ENCODE measurements at places on chromosomes 4 and X.

DNA sequence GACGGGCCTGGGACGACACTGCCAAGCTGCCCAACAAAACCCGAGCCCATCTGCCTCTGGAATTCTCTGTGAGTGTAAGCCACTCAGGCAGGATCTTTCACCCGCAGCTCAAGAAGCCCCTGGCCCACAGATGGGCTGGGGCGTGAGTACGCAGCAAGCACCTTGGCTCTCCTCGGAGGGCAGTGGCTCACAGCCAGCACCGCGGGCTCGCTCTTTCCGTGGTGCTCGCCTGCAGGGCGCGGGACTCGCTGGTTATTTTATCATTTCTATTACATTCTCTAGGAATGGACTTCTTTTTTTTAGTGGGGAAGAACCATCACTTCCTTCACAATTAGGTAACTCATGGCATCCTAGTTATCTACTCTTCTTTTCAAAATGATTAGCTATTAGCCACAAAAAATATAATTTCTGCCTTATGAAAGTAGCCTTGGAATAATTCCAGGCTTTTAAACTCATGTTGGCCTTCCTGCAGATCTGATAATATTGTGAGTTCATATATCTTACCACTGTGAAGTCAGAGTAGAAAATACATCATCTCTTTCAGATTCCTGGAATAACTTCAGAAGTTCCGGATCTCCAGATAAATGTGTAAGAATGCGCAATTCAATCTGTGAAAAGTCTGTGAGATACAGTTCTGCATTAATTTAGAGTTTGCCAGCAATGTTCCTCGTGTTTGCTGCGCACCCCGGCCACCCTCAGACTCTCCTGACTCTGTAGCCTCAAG, 68.6 kb downstream of the NAT8L start:
- DNase-seq: no peak

GRCh38 chr4:67871867-67872266, 11.9 kb downstream of the TMPRSS11D start:
- peak; percentile 55 for DNase-seq

DNA sequence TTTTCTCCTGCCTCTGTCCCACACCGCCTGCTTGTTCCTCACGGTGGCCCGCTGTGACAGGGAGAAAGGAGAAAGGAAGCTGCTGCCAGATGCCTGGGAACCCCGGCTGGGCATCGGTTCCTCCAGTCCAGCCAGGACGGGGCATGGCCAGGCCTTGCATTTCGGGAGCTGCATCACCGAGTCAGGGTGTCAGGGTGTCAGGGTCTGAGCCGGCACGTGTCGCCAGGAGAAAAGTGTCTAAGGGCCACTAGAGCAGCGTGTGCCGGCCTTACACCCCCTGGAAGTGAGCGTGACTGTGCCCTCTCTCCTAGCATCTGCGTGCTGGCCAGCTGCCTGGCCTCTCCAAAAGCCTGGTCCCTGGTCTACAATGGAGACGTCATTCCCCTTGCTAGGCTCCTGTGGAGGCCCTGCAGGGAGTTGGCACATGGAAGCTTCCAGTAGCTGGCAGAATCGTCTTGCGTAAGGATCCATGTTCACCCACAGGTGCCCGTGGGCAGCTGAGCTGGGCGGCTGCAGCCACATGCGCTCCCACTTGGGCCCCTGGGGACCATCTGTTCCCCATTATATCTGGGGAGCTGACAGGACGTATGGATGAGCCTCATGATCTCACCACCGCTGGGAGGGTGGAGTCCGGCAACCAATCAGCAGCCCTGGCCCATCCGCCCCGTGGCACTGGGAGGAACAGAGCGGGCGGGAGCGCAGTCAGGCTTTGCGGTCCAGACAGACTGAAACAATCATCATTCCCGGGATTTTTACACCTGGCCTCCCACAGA, 39.9 kb upstream of the HMX1 start:
- no peak for DNase-seq

- peak; percentile 35 for DNase-seq
Observed at GRCh38 chrX:65610040-65610439, 57.4 kb upstream of the MSN start.

DNA sequence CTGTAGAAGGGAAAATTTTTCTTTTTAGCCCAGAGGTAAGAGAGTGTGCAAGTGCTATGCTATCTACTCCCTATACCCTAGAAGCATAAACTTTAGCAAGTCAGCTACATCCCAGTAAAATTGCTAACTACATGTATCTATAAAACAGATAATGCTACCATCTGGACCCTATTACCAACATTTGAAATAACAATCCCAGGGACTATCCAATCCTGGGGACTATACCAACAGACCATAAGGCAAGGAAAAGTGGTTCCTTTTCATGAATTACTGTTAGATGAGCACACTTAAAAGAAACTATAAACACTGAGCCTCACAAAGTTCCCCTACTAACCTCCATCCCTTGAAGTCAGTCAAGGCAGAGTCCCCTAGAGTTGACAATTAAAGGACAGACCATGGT, 213.6 kb upstream of the VEGFC start:
- no peak for DNase-seq

DNA sequence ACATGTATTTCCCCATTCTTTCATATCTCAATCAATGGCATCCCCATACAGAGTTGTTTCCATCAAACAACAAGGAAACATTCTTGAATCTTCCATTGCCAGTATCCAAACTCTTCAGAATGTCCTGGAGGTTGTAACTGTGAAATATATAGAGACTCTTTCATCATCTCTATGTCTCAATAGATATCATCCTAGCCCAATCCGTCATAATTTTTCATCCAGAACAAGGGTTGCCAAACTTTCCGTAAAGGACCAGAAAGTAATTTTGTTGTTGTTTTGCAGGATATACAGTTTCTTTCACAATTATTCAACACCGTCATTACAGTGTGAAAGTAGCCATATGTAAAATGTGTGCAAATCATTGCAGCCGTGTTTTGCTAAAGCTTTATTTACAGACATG, 15.2 kb upstream of the CXCL6 start:
- DNase-seq: peak; percentile 61

DNA sequence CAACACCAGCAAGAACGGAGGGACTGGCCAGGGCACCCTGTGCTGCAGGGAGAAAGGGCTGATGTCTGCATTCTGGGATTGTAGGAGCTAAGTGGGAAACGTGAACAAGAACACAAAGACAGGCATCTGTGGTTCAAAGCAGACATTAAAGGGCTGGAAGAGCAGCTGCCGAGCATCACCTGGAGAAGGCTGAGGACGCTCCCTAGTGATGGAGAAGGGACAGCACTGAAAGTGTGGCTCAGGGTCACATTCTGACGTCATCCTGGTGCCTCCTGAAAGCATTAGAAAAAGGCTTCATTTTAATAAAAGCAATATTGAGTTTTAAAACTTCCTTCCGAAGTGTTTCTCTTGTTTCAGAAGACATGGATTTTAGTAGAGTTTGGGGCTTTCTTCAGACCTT, 62.3 kb downstream of the CLDN22 start:
- no peak for DNase-seq

- no peak for DNase-seq
Observed at GRCh38 chrX:78046362-78046761, 57.7 kb upstream of the PGK1 start.

DNA sequence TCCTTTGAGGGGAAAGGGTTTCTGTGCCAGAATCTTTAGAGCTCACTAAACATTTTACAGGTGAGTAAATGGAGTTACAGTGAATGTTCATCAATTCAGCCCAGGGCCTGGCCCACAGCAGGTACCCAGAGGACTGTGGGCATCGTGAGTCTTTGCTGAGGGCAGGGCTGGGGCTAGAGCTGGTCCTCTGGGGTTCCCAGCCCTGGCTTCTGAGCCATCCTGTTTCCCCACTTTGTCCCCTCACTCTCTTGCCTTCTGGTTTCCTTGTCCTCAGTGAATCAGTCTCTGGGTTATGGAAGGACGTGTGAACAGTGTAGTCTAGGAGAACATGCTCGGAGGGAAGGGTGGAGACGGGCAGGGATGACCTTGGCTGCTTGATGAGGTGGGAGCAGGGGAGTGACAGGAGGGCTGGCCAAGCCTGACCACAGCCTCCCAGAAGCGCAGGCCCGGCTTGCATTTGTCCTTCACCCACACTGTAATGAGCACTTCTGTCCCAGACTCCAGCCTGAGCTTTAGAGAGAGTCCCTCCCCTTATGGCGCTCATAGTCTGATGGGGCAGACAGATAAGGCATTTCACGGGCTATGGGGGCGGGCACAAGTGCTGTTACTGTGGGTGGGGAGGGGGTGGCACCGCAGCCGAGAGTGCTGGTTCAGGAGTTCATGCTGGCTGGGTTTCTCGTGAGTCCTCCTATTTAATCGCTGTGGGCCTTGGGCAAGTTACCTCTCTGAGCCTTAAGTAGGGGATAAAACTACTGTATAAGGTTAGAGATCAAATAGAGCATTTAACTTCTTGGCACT, 17.3 kb downstream of the TBC1D14 start:
- DNase-seq: no peak

GRCh38 chr4:69088473-69088872, 7.8 kb upstream of the UGT2B7 start:
- no peak for DNase-seq

DNA sequence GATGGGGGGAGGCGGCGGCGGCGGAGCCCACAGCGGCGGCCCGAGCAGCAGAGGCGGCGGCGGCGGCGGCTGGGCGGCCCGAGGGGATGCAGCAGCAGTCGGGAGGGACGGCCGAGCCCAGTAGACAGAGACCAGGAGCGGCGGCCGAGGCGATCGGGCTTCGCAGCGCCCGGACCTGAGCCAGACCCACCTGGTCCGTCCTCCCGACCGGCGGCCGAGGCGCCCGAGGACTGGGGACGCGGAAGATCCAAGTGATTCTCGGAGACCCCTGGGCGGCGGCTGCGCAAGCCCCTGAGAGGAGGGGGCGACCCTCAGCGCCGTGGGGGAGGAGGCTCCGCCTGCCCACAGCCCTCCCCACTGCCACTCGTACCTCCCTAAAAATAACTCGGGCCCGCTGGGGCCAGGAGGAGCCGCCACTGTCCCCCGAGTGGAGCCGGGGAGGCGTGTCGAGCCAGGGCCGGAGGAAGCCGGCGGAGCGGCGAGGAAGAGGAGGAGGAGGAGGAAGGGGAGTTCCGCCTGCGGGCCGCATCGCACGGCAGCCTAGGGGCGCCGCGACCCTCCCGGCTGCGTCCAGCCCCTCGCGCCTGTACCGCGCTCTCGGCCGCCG, 608 bp downstream of the RAPGEF2 start:
- DNase-seq: peak; percentile 39

- DNase-seq: no peak
Observed at GRCh38 chrX:50996930-50997329, 86.4 kb downstream of the BMP15 start.

DNA sequence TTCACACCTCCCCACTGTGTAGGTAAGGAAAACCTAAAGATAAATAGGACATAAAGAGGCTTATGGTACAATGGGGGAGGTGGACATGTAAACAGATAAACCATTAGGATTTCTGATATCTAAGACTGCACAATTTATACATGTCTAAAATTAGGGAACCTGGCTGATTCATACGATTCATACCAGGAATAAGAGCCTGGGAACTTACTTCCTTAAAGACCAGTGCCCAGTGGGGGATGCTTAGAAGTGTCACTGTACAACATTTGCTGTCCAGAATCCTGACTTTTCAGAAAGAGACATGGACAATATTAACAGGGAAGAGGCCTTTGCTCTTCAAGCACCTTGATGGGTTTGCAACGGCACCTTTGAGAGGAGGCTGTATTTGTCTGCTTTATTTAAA, 116.8 kb upstream of the KIT start:
- no peak for DNase-seq

- DNase-seq: peak; percentile 74
Observed at GRCh38 chr4:4981427-4981826, 37.8 kb downstream of the CYTL1 start.

GRCh38 chrX:11585174-11585573, 80.5 kb downstream of the ARHGAP6 start:
- DNase-seq: no peak

GRCh38 chr4:165222651-165222994, 15.3 kb downstream of the KLHL2 start:
- DNase-seq: peak; percentile 82

GRCh38 chrX:142428916-142429315, 223.8 kb upstream of the MAGEC2 start:
- DNase-seq: no peak

DNA sequence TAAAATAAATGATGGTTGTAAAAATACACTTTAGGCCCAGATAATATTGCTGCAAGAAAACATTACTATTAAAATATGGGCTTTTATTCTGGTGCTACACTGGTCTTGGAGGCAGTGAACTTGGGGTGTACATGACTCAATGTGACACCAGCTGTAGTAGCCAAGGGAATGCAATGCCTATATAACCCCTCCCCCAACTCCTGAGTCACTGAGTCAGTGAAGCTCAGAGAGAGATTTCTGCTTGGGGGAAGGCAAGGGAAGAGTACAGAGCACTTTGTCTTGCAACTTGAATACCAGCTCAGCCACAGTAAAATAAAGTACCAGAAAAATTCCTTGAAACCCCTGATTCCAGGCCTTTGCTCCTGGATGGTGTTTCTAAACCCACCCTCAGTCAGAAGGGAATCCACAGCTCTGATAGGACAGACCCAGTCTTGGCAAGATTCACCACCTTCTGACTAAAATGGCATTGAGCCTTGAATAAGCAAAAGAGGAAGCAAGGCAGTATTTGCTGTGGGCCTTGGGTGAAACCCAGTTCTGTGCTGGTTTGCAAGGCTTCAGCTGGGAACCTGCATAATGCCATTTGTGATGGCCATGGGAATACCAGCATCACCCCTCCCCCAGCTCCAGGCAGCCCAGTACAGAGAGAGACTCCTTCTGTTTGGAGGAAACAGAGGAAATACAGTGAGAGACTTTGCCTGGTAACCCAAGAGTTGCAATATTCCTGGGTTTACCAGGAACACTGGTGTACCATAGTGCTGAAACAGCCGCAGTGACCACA, 209.9 kb downstream of the IQCM start:
- peak; percentile 54 for DNase-seq

DNA sequence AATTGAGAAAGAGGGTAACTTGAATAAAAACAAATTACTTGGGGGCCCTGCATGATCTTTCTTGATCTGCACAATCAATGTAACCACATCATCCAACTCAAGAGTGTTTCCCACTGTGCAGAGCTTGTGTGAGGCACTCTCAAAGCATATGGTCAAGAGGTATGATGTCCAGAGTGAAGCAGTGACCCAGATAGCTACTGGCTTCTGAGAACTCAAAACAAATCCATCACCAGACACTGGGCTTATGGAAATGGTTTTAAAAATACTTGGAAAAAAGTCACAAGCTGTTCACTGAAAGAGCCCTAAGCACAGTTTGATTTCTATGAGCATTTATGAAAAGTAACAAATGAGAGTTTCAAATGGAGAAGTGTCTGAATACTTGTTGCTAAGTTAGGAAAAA, 361.0 kb downstream of the GRXCR1 start:
- DNase-seq: no peak

DNA sequence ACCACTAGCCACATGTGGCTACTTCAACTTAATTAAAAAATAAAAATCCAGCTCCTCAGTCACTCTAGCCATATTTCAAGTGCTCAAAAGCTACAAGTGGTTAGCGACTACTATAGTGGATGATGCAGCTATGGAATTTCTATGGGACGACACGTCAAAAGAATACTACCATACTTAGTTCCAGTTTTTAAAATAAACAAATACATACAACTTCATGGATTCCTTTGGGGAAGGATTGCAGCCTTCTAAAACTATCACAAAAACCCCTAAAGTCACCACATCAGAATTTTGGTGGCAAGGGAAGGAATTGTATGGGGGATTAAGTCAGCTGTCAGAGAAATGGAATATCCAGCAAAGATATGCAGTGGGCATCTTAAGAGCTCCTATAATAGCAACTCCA, 6.5 kb downstream of the ZNF280C start:
- DNase-seq: no peak

- no peak for DNase-seq
Observed at GRCh38 chr4:188949596-188949995, 810.4 kb downstream of the TRIML1 start.
